Activated CD4-positive, alpha-beta T cell treated with anti-CD3 and anti-CD28 coated beads, Interleukin-2, amount 50 U/mL, for 1 hour (primary cell): ENCODE measurements at places on chromosomes 7 and 10.

GRCh38 chr10:59903871-59904270 lies 2.5 kb downstream of the CCDC6 start:
- DNase-seq = no peak

GRCh38 chr10:94916423-94916822 lies 22.0 kb upstream of the CYP2C9 start:
- no peak for DNase-seq

DNA sequence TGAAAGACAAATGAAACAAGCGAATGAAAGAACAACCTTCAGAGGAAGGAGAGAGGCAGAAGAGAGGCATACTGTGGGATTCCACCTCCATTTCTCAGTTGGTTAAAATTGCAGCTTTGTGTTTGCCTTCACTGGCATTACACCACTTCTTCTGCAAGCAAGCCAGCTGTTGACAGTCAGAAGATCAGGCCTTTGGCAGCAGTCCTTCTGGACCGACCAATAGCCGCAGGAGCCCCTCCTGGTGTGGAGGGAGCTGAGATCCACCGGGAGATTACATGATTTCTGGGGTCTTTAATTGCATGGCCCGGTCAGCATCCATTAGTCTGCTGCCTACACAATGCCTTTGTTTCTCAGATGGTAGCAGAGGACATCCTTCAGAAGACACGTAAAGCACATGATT lies 206.7 kb downstream of the ADAM12 start:
- DNase-seq = no peak

GRCh38 chr10:129046962-129047361 lies 420.1 kb upstream of the MGMT start:
- no peak for DNase-seq

GRCh38 chr7:1100834-1101562 lies 13.1 kb downstream of the GPER1 start:
- DNase-seq = no peak

- no peak for DNase-seq
These were observed 84.7 kb downstream of the ARHGAP22 start for GRCh38 chr10:48520184-48520506.

DNA sequence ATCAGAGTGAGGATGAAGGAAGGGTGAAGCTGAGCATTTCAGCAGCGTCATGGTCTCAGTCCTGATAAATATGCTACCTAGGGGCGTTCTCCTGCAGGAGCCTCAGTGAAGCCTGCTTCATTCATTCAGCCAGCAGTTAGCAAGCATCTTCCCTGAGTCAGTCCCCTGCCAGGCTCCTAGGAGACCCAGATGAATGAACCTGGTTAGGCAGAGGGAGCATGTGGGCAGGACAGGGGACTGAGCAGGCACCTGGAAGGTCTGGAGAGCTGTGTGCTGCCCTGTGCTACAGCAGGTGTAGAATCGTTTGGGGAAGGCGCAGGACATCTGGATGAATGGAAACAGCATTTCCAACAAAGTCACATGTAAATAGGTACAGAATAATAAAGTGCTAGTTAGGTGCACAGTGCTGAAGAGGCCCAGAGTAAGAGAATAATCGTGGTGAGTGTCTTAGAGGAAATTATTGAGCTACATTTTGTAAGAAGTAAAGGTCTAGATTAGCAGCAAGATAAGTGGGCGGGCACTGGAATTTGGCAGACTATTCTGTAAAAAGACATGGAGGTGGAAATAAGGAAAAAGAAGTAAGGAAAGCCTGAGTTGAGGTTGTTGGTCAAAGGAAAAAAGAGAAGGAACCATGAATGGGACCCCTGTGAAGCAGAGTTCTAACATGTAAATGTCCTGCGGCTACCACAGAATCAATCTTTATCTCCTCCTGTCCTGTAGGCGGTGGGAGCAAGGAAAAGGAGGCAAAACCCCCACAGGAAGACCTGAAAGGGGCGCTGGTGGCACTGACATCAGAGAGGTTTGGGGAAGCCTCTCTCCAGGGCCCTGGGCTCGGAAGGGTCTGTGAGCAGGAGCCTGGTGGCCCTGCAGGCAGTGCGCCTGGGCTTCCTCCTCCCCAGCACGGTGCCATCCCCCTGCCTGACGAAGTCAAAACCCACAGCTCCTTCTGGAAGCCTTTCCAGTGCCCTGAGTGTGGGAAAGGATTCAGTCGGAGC lies 12.0 kb downstream of the ZSCAN25 start:
- DNase-seq = no peak

GRCh38 chr7:2713370-2713769 lies 25.4 kb downstream of the AMZ1 start:
- DNase-seq = no peak

- no peak for DNase-seq
These were observed 172.5 kb upstream of the SVIL start for GRCh38 chr10:29807163-29807806.

DNA sequence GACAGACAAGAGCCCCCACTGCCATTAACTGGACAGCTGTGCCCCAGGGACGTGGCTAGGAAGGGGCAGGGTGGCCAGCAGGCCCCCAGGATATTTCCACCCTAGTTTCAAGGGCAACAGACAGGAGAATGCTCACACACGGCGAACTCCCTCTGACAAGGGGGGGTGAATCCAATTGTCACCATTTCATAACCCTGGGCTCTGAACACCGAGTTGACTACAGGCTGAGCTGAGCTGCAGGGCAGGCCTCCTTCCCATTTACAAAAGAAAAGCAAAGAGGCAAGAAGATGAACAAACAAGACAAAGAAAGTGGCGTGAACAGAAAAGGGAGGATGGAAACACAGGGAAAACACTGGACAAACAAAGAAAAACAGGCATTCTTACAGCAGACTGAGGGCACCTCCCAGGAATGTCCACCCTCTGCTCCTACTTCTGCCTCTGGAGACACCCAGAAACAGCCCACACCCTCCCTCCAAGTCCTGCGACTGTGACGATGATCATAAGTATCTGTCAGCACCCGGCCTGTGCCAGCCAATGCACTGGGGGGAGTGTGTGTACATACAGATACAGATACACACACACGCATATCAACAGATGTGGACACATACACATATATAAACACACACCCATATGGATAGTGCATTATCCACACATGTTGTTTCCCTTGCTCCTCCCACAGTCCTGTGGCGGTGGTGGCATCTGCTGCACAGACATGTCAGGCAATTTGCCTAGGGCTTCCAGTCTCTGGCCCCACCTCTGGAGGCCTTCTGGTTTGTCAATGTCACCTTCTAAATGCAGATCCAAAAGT lies 66.2 kb downstream of the FAM53B start:
- no peak for DNase-seq

DNA sequence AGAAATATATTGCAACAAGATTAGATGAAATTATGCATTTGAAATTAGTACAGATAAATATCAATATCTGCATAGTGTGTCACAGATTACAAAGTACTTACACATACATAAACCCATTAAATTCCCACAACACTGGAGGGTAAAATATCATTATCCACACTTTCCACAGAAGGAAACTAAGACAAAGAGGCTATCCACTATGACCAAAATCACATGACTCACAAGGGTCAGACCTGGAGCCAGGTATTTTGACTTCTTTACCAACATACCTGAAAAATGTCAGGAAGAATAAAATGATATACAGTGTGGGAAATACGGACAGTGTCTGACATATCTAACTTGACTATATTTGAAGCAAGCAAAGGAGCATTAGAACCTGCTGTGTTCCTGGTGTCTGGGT lies 34.1 kb downstream of the HYCC1 start:
- DNase-seq = no peak

DNA sequence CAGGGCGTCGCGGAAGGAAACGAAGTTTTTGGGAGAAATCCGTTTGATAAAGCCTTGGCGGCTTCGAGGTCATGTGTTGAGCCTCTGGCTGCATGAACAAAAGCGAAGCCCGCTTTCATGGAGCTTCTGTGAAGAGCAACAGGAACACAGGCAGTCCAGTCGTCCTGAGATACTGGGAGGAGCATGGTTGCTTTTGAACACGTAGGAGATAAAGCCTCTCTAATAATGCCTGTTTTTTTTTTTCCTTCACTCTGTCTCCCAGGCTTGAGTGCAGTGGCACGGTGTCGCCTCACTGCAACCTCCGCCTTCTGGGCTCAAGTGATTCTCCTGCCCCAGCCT lies 473 bp upstream of the ZNF32 start:
- no peak for DNase-seq

DNA sequence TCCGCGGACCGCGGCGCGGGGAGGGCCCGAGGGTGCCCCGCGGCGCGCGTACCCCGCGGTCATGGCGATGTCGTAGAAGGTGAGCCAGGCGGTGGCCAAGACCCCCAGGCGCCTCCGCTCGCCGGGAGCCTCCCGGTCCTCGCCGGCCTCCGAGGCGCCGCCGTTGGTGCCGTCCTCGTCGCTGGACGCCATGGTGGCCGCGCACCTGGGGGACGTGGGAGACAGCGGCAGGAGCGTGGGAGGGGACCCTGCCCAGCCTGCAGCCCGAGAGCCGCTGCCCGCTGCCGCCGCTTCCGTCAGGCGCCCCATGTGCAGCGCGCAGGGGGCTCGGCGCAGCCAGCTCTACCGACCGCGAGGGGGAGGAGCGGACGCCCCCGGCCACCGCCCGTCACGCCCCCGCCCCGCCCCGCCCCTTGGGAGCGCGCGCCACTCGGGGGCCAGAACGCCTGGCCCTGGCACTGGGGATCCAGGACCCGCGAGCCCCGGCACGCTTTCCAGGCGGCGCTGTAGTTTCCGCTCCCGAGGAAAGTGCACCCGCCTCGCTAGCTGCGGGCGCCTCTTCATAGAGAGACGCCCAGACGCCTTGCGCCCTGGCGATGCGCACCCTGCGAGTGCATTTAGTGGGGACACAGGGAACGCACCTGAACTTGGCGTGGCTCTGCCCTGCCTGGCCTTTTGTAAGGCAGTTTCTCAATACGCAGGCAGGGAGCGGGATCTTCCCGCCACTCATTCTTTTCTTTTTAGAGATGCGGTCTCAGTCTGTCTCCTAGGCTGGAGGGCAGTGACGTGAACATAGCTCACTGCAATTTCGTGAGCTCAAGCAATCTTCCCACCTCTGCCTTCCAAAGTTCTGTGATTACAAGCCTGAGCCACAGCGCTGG lies at the start of gene HACD1:
TSS of gene HACD1 (minus strand) at position 344 of the 881 bp plus-strand sequence. CDS start at position 309, 35 bp downstream.
- peak; percentile 35 for DNase-seq

GRCh38 chr7:26157520-26158105 lies 5.6 kb downstream of the NFE2L3 start:
- no peak for DNase-seq

DNA sequence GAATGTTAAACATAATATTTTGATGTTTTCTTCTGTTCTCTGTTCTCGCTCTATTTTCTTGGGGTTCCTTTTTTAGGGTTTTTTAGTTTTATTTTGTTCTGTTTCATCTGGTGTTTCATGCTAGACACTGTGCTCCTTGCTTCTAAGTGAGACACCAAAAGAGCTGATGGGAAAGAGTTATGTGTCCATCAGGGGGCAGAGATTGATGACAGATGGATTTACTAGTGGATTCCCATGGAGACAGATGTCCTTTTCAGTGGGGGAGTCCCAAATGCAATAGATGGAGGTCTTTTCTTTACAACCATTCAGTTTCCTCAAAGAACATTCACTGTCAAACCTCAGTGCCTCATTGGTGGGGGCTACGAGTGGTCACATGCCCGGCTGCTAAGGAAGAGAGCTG lies 34.9 kb downstream of the PRTFDC1 start:
- no peak for DNase-seq

DNA sequence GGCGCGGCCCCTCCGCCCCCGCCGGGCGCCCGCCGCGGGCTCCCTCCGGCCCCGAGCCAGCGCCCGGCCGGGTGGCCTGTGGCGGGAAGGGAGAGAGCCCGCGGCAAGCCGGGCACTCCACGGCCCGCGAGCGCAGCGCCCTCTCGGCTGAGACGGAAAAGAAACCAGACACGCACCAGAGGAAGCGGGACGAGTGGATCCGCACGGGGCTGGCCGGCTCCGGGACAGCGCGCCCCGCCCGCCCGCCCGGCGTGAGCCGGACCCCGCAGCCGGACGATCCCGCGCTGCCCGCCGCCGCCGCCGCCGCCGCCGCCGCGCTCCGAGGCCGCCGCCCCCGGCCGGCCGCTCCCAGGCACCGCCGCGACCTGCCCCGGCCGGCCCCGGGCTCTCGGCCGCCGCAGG lies 300 bp downstream of the ARHGAP21 start:
- DNase-seq = no peak
